Activated T-helper 9 cell treated with anti-CD3 and anti-CD28 coated beads, Interleukin-2, amount 50 U/mL, for 16 hours (primary cell): ENCODE measurements at places on chromosomes 5 and 9.

GRCh38 chr5:62937661-62938558 is 359.3 kb downstream of the LRRC70 start:
- DNase-seq, result no peak

DNA sequence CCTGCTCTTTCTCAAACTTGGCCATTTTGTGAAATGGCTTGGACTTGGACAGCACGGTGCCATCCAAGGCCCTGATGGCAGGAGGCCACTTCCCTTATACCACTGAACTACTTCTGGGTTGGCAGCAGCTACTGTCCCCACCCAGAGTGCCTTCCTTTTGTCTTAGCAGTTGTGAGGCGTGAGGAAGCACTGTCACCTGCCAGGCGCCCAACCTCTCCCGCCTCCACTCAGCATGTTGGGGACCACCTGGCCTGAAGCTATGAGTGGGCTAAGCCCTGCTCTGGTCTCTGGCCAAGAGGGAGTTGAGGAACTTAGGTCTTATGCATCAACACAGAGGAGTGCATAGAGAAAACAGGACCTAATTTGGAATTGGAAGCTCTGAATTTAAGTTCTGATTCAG is 276.0 kb downstream of the ENC1 start:
- no peak for DNase-seq

DNA sequence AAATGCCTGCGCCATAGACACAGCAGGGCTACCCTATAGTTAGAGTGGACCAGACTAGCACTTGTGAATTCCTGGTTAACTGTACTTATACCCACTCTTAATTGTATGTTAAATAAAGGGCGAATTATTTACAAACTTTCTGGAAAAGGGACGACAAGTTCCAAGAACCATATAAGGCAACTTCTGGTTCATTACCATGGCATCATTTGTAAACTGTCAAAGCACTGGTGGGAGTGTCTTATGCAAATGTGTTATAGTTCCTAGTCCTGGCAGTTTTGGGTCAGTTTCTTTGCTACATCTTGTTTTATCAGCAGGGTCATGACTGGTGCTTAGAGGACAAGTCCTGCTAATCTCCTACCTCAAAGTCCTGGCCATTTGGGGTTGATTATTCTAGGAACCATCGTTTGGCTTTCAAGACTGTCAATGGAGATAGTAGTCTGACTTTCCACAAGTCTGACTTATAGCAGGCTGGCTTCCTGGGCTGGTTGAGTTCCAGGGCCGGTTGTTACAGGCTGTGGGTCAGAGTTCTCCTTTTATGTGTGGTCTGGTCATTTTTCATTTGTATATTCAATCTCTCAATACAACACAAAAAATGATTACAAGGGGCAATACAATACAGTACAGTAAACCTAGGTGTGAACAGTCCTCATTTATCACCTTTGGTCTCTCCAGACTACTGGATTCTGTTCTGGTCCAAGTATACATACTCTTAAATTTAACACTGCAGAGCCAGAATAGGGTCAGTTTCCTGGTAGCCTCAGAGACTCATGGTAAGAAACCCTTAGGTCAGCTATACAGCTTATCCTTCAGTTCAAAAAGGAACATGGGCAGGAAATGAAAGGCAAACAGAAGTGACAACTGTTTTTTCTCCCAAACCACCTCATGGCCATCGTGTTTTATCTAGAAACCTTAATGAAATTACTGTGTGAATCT is 8.3 kb upstream of the CFAP95 start:
- no peak for DNase-seq

GRCh38 chr5:6111131-6111530 is 267.2 kb downstream of the MED10 start:
- no peak for DNase-seq

GRCh38 chr5:177980743-177981151 is 15.3 kb downstream of the PROP1 start:
- no peak for DNase-seq

DNA sequence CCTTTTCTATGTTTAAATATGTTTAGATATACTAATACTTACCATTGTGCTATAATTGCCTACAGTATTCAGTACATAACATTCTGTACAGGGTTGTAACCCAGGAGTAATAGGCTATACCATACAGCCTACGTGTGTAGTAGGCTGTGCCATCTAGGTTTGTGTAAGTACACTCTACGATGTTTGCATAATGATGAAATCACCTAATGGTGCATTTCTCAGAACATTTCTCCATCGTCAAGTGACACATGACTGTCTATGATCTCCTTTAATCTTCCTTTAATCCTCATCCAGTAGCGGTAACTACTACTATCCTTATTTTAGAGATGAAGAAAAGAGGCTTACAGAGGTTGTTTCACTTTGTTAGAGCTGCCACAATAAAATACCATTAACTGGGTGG is 369.2 kb downstream of the PLK2 start:
- DNase-seq, result no peak

GRCh38 chr5:120137582-120137981 is 326.5 kb upstream of the PRR16 start:
- no peak for DNase-seq
